ENCODE measurements at places on chromosomes 6 and 20.

DNA sequence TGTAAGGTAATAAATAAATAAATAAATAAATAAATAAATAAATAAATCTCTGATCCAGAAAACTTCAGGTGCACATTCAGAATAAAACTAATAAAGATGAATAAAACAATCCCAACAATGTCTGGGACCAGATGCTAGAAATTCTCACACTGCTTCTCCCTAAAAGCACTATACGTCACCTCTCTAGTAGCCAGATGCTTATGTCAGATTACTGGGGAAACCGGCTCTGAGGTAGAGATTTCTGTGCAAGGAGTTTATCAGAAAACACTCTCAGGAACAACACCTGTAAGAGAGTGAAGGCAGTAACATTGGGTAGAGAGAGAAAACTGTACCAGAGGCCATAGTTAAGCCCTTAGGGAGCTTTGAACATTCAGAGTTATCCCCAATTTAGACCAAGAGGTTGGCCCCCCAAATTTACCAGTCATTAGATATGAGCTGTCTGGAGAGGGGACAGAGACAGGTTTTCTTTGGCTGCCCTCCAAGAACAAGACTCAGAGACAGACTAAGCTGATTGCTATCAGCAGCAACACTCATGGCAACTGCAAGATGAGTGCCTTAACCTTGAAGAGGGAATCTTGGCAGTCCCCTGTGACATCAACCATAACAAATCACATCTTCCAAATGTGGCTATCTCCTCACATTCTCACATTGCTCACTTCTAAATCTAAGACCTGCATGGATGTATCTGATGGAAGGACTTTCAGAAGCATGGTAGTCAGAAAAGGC is 151.2 kb upstream of the BMP5 start:
- peak; percentile 2 for DNase-seq

GRCh38 chr20:7505835-7506221 is 434.4 kb downstream of the HAO1 start:
- no peak for DNase-seq

GRCh38 chr20:934186-934840 is 18.2 kb upstream of the ANGPT4 start:
- DNase-seq: no peak

- DNase-seq: no peak
Observed at GRCh38 chr6:107637316-107638315, 147.7 kb downstream of the SOBP start.

GRCh38 chr20:6489361-6490171 is 277.9 kb upstream of the BMP2 start:
- DNase-seq: no peak

- no peak for DNase-seq
Observed at GRCh38 chr6:87925373-87926060, 122.1 kb upstream of the SPACA1 start.

GRCh38 chr6:42339991-42340401 is 111.7 kb downstream of the TRERF1 start:
- DNase-seq: no peak

GRCh38 chr6:20802596-20802995 is 268.3 kb downstream of the CDKAL1 start:
- no peak for DNase-seq

- DNase-seq: peak; percentile 51
Observed at GRCh38 chr20:9660236-9660868, 146.0 kb downstream of the LAMP5 start.

GRCh38 chr20:2303673-2304072 is 7.9 kb downstream of the TGM3 start:
- DNase-seq: no peak

GRCh38 chr20:6708010-6708409 is 59.5 kb upstream of the BMP2 start:
- DNase-seq: no peak

DNA sequence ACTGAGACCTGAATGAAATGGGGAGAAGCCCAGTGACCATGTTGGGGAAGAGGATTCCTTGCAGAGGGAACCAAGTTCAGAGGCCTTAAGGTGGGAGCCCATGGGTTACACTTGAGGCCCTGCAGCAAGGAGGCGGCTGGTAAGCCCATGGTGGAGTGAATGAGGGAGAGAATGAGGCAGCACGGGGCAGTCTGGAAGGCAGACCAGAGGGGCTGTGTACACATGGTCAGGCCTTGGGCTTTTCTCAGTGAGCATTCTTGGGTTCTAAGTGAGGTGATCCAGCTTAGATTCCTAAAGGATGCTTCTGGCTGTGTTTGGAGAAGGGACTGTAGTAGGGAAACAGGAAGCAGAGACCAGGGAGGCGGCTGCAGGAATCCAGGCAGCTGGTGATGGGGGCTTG is 19.0 kb downstream of the RNF114 start:
- no peak for DNase-seq

DNA sequence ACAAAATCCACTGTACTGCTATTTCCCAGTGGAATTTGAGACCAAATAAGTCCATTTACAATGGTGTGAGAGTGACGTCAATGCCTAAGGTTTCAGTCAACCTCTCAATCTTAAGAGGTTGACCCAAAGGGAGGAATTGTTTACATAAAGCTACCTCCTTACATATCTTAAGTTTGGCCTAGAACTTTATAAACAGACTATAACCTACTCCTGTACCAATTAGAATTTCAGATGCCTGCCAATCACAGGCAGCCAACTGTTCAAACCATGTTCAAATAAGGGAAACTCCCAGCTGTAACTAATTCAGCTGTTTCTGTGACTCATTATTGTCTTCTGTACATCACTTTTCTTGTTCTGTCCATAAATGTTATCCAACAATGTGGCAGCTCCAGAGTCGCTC is 14.5 kb downstream of the LGSN start:
- no peak for DNase-seq

GRCh38 chr6:144447472-144447871 is 162.3 kb downstream of the UTRN start:
- DNase-seq: no peak

DNA sequence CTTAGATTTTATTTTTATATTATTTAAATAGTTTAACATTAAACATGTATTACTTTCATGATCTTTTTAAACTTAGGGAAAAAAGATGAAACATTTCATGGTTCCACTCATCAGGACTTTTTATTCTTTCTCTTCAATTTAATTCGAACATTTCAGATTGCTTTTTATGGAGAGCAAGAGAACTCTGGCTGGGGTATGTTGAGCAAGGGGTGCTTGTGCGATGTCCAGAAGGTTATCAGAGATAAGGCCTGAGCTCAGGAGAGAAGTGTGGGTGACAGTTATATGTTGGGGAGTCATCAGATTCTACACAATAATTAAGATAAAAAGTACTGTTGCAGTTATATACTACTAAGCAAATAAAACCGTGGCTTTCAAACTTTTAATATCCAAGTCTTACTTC is 37.5 kb downstream of the FKBP5 start:
- peak; percentile 85 for DNase-seq

DNA sequence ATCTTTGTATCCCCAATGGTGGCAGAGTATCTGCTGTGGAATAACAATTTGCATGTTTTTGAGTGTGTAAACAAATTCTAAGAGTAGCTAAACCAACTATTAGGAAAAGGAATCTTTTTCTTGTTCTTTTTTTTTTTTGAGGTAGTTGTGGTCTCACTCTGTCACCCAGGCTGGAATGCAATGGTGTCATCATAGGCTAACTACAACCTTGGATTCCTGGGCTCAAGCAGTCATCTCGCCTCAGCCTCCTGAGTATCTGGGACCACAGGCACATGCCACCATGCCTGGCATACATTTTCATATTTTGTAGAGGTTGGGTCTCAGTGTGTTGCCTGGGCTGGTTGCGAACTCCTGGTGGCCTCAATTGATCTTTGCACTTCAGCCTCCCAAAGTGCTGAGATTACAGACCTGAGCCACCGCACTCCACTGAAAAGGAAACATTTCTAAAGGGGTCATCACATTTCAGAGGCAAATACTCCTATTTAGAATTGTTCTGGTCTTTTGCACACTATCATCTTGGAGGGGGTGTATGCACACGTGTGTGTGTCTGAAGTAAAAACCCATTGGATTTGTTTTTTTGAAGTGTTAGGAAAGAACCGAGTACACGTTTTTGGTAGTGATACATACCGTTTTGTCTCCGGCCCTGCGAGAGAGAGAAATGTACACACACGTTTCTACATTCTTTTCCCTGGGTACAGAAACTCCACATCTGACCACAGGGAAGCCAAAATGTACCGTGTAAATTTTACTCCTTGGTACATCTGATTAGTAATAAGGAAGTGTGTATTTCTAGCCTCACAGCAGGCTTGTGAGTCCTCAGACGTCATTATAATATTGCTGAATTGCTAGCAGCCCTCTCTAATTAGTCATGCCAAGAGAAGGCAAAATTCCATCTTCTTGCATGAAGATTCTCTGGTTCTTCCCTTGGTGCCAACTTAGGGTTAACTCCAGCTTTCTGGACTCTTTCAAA is 183.6 kb downstream of the JARID2 start:
- DNase-seq: peak; percentile 60

DNA sequence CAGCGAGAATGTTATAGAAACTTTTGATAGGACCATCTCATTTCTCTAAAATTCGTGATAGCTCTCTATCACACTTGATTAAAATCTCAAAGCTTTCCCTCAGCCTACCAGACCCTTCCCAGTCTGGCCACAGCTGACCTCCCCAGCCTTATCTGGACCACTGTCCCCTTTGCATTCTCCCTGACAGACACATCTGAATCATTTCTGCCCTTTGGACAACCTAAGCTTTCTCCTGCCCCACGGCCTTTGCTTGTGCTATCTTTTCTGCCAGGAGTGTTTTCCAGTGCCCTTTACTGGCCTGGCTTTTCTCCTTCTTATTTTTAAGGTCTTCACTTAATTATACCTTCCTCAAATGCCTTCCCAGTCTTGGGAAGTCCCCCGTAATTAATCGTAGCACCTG is 136.0 kb upstream of the RNF24 start:
- no peak for DNase-seq

DNA sequence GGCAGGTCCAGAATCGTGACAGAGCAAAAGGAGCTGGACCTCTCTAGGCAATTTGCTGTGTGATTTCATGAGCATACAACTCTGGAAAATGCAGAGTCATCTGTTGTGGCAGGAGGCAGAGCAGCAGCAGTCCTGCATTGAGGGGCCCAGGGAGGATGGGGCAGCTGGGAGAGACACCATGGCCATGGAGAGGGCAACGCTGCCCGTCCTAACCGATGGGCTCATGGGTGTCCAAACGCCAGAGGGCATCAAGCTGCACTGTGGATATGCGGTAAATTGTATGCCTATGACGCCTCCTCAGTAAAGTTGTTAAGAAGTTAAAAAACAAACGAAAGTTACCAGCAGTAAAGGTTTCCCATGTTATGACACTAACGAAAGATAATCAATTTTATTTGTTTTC is 42.2 kb upstream of the DACT2 start:
- DNase-seq: no peak

DNA sequence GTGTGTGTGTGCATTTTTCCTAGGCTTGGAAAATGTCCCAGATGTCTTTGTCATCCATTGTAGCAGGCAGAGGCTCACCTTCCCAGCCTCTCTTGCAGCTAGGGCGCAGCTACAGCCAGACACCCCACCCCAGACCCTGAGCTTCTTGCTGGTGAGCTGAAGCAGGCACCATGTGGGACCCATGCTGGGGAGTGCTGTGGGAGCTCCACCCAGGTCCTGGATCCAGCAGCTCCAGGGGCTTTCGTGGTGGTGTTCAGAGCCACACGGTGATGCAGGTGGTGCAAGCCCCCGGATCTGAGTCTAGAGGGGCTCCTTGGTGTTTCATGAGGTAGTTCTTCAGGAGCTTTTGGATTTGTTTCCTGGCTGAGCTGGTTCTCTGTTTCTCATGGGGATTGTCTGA is 56.0 kb upstream of the ZFP64 start:
- DNase-seq: no peak

- DNase-seq: no peak
Observed at GRCh38 chr6:127533011-127533410, 13.9 kb upstream of the MTCL3 start.

DNA sequence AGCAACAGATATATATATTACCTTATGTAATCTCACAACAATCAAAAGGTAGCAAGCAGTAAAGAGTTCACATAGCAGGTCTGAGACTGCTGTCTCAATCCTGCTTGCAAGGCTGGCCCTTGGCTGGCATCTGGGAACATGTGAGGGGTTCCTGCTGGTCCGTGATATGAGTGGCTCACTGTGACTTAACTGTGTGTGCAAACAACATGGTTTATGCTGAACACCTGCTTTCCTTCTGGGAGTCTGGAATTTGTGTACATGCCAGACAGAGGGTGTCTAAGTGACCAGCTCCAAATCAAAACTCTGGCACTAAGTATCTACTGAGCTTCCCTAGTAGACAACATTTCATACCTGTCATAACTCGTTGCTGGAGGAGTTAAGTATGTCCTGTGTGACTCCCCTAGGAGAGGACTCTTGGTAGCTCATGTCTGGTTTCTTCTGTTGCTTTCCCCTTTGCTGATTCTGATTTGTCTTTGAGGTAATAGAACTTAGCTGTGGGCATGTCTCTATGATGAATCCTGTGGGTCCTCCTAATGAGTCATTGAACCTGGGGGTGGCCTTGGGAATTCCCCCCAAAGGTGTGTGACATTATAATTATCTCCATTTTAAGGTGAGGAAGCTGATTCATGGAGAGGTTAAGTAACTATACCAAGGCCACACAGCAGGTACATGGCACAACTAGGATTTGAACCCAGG is 131.6 kb upstream of the NEDD9 start:
- DNase-seq: no peak

- no peak for DNase-seq
Observed at GRCh38 chr6:158622545-158623190, 21.9 kb downstream of the DYNLT1 start.

DNA sequence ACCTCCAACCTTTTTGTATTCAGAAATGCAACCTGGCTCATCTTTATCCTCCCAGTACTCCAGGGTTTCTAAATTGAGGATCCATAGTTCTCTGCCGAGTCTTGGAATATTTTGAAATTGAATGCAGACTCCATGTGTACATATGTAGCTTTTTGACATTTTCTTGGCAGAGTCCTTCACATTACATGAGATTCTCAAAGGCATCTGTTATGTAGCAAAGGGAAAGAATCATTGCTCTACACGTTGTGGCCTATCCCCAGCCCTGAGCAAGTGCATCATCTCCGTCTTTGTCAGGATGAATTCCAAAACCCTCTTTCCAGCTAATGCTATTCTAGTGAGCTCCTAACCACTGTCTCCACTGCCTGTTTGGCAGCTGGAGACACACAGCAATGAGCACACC is 742.9 kb downstream of the DHX35 start:
- DNase-seq: no peak

GRCh38 chr6:152642578-152643375 is 5.6 kb upstream of the SYNE1 start:
- DNase-seq: peak; percentile 76

GRCh38 chr20:11204926-11205768 is 531.3 kb upstream of the JAG1 start:
- peak; percentile 86 for DNase-seq

Measured in hematopoietic multipotent progenitor cell treated with erythropoietin and hydrocortisone succinate and interleukin-3 and kit ligand, for 6 days (in vitro differentiated cells).